ENCODE measurements at places on chromosomes 5 and 9.

GRCh38 chr5:141732417-141732816, 50.4 kb upstream of the ARAP3 start:
- no peak for DNase-seq

DNA sequence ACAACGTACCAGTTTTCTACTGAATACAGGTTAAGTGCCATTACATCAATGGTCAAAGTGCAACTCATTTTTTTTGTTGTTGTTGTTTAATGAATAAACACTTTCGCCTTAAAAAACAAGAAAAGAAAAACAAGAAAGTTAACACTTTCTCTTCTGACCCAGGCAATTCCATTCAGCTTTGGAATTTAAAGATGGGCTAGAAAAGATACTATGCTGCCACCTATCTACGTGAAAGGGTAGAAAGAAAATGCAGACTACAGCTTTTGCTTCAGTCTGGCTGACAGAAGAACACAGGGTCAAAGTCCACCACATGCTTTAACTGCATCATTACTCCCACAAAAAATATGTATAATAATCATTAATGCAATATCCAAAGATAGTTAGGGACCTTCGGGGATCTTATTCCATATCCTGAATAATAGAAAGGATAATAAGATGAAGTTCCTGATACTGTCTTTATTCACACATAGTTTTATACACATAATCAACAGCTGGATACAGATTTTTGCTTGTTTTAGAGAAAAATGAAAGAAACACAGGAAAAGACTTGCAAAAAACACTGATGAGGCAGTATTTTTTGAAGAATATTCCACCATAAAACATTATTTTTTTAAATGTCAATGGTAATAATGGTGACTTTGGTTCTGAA, 40.4 kb downstream of the ZDHHC21 start:
- DNase-seq, result peak; percentile 2

DNA sequence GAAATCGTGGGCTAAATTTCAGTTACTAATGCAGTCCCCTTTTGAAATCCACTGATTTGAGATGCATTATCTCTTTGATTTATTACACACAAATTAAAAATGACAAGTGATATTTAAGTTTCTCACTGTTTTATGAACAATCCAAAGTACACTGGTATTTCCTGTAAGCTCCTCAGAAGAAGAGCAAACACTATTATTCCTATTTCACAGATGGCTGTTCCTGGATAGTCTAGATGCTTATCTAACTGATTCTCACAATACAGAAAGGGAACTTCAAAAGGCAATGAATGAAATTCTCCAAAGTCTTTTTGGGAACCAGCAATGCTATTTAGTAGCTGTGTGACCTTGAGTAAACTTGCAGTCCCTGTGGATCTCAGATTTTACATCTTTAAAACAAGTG, 404.7 kb upstream of the DAB2 start:
- no peak for DNase-seq

- DNase-seq, result no peak
Observed at GRCh38 chr9:116767219-116767618, 80.1 kb downstream of the TRIM32 start.

DNA sequence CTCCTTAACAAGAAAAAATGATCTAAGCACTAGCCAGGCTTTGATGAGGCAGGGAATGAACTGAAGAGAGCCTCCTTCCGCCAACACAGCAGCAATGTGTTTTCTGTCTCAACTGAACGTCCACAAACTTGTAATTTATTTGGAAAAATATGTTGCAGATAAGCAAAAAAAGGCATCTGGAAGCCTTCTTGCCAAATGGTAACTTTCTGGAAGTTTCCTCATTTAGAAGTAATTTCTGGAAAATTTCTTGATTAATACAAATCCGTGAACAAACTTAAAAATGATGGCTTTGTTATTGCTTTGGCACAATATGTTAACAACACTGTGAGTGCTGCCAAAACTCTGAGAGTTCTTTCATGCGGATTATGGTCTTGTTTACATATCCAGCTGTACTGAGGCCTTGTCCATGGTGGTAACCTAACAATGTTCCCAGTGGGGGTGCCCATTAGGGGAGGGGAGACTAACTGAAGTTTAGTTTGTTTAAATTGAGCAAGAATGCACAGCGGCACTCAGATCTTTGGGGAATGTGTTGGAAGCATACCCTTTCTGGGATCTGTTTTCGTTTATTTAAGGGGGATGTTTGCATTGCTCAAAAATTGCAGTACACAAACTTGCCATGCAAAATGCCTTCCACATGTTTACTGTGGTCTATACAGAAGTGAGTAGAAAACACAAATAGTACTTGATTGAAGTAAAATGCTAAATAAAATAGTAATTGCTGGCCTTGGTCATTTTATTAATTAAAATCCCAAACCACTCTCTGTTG, 334.7 kb downstream of the NR2F1-AS1 start:
- DNase-seq, result no peak

- DNase-seq, result no peak
Observed at GRCh38 chr9:30075022-30075421, 2309.4 kb upstream of the ACO1 start.

- DNase-seq, result no peak
Observed at GRCh38 chr5:139282197-139282557, 11.4 kb upstream of the MATR3 start.
